NCI-H1694 (cell line): ENCODE measurements at places on chromosomes 2 and 18.
A peak's percentile ranks its signal among the peaks of the same experiment; 100 is the strongest.

- DNase-seq = peak; percentile 25
Observed at GRCh38 chr2:40488101-40488601, 36.3 kb upstream of the SLC8A1 start.

GRCh38 chr2:96697476-96697875 is 42.4 kb downstream of the LMAN2L start:
- DNase-seq = no peak

GRCh38 chr18:30106356-30106755 is 936.2 kb downstream of the DSC3 start:
- DNase-seq = no peak

GRCh38 chr2:174125090-174125489 is 123.2 kb downstream of the OLA1 start:
- no peak for DNase-seq

DNA sequence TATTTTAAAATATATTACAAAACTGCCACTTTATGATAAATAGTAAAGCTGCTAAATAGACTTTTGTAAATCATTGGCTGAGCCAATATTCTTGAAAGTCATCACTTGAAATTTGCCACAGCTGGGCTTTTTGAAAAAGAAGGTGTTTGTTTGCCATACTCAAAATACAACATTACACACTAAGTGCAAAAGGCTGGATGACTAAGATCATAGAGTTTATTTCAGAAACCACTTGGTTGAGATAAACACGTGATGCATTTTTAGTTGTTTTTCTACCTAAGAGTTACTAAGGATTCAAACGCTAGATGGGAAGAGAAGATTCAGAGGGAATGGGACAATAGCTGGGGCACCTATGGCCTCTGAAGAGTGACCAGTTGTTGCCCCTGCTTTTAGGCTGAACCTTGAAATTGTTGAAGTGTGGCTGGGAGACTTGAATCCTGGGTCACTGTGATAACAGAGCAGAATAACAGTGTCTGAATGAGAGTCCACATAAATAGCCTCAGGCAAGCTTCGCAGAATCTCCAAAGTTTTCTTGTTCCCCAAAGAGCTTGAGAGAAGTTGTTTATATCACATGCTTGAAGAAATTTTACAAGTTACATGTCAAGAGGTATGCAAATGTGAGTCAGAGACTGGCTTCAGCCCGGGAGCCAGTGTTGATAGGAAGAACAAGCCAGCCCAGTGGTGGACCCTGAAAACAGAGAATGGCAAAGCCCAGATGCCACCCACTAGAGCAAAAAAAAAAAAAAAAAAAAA is 409.8 kb downstream of the GPD2 start:
- DNase-seq = no peak

GRCh38 chr18:80191264-80191663 is 56.0 kb downstream of the PARD6G start:
- DNase-seq = no peak

- DNase-seq = no peak
Observed at GRCh38 chr2:109239720-109240119, 110.7 kb downstream of the SH3RF3 start.

DNA sequence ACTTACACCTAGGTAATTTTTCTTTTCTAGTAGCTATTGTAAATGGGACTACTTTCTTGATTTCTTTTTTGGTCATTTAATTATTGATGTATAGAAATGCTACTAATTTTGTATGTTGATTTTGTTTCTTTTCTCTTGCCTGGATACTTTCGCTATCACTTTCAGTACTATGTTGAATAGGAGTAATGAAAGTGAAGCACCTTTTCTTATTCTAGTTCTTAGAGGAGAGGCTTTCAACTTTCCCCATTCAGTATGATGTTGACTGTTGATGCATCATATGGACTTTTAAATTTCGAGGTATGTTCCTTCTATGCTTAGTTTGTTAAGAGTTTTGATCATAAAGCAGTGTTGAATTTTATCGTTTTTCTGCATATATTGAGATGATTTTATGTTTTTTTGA is 142.5 kb downstream of the CDH19 start:
- DNase-seq = no peak

DNA sequence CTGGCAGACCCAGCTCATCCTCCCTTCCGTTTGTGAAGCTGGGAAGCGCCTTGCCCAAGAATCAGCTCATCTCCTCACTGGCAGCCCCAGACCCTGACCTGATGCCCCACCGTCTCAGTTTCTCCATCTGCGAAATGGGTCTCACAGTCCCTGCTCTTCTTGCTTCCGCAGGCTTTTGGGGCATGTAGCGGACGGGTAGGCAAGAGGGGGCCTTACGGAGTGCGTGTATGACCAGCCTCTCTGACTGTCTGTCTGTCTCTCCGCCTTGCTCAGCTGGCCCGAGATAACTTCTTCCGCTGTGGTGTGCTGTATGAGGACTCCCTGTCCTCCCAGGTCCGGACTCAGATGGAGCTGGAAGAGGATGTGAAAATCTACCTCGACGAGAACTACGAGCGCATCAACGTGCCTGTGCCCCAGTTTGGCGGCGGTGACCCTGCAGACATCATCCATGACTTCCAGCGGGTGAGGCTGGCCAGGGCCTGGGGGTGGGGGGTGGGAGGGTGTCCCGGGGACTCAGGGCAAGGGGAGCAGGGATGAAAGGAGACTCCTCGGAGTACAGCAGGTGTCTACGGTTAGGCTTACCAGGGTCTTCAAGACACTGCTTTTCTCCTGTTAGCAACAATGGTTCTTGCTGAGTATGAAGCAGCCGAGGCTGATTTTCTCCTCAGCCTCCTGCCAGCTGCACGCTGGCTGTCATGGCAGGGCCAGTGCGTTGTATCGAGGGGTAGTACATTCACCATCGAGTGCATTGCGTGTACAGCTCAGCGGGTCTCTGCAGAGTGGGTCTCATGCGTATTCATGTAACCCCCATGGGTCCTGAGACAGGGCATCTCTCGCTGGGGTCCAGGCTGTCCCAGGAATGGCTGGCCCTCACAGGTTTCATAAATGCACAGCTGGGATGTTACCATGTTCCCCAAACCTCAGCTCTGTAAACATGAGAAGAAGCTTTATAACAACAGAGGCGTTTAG is 10.9 kb downstream of the ITM2C start:
- DNase-seq = no peak

GRCh38 chr2:43758739-43759138 is 15.1 kb upstream of the DYNC2LI1 start:
- DNase-seq = no peak

DNA sequence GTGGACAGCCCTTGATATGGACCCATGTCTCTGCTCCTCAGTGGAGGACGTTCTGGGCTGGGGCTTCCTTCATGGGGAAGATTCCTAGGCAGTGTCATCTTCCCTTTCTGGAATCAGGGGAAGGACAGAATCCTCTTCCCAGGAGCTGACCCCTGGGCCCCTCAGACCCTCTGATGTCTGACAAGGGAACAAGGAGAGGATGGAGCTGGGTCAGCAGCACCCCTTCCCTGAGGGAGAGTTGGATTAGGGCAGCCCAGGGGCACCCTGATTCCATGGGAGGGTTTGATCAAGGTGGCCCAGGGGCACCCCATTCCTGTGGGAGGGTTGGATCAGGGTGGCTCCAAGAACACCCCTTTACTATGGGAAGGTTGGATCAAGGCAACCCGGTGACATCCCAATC is 86.5 kb downstream of the ACKR3 start:
- no peak for DNase-seq

GRCh38 chr2:195620501-195620900 is 36.5 kb upstream of the SLC39A10 start:
- DNase-seq = no peak

GRCh38 chr2:175766880-175767279 is 235.2 kb downstream of the LNPK start:
- DNase-seq = no peak

DNA sequence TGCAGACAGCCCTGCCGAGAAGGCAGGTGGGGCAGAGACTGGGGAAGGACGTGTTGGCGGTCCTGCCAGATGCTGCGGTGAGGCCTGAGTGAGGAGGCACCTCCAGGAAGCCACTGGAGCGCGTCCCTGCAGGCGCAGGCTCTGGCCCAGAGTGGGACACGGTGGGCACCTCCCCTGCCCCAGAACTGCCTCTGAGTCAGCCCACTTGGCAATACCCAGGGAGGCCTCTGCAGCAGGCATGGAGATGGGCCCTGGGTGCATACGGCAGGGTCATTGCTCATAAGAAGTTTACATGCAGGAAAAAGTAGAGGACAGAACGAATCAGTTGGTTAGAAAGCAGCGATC is 195.9 kb downstream of the TFCP2L1 start:
- peak; percentile 85 for DNase-seq

GRCh38 chr2:119004602-119005001 is 62.6 kb downstream of the MARCO start:
- DNase-seq = no peak

GRCh38 chr2:45768208-45768607 is 116.7 kb downstream of the PRKCE start:
- no peak for DNase-seq

DNA sequence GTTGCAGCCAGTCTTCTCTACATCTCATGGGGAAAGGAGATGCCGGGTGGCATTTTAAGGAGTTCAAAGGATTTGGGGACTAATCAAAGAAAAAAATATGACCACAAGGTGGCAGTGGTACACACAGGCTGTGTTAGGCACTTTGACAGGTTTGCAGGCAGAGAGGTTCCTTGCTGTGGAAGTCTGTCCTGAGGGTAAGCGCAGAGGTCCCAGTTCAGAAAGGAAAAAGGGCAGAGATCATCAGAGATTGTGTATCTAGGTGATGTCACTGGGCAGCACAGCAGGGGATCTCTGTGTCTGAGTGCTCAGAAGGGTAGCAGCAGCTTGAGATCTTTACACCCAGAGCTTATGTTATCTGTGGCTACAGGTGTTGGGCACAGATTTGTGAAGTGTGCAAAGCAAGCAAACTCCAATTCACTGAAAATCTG is 231.4 kb downstream of the LRRTM1 start:
- peak; percentile 87 for DNase-seq

- DNase-seq = no peak
Observed at GRCh38 chr18:25283781-25284180, 68.2 kb downstream of the ZNF521 start.

GRCh38 chr2:230230087-230230486 is 4.6 kb downstream of the SP140 start:
- no peak for DNase-seq

DNA sequence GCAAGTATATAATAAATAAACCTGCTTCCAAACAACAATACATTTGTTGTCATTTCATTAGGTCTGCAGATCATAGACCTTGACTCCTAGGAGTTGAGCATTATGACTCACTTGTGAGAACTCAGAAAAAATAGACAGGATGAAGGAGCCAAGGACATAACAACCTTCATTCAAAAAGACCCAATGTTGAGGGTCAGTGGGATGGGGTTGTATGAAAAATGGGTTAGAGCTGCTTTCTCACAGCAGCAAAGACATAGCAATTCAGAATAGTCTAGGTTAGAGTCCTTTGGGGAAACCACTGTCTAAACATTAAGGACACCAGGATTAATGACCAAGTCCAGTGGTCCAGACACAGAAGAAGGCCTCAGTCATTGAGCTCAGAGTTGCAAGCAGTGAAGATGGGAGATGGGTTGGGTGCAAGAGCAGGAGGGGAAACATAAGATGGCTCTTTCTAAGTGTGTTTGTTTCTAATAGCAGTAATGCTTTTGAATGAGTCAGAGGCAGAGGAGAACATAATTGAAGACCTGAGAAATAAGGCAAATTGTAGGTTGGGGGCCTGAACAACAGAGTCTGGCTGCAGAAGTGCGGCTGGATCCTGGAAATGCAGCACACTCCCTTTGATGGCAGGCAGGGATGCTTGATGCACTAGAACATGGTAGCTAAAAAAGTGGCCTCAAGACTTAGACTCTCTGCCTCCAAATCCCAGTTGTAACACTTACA is 3.7 kb upstream of the SERPINB10 start:
- DNase-seq = no peak

DNA sequence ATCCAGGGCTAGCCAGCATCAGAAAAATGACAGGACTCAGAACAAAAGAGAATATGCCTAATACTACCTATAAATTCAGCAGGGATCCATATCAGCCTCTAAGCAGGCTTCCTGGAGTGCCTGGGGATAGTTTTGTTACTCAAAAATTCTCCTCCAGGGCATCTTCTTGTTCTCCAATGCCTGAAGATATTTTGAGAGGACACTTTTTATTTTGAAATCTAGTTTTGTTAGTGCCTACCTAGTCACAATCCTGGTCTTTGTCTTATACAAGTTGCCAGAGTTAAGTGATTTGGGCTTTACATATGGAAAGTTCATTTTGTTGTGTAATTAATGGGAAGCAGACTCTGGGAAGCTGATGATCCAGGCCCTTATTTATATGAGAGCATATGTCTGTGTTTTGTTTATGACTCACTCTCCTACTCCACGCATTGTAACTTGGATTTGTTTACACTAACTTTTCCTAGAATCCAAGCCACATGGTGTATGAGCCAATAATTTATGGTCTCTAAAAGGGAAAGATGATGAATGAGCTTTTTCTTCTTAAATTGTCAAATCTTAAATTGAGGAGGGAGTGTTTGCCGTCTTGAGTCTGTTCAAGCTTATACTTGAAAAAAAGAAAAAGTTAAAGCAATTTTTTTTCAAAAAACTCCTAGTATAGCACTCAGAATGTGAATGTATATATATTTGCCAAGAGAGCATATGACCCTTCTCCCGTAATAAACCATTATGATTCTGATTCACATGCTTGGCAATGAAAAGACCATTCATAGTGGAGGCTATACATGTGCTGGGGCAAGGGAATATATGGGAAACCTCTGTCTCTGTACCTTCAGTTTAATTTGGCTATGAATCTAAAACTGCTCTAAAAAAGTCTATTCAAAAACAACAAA is 370.3 kb downstream of the SETBP1 start:
- DNase-seq = peak; percentile 35

DNA sequence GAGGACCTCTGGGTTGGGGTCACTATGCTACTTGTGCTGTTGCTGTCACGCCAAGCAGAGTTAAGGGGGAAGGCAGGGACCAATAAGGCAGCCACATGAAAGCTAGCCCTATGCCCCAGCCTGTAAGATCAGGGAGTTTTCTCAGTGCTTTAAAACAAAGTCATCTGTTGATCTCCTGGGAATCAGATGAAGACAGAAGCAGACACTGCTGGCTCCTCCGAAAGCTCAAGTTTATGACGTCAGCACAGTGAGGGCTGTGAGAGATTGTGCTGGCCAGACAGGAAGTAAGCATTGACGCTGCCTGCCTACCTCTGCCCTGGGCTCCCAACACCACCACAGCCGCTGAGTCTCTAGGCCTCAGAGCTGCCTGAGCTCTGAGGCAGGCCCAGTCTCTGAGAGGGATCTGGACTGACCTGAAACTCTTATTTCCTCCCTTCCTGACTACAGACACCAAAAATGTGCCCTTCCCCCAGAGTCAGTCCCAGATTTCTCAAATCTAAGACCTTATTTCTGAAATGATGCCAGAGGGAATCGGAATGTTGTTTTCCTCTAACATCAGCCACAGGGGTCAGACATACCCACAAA is 118.1 kb upstream of the EPAS1 start:
- no peak for DNase-seq

GRCh38 chr18:30288662-30289414 is 753.7 kb downstream of the DSC3 start:
- no peak for DNase-seq

DNA sequence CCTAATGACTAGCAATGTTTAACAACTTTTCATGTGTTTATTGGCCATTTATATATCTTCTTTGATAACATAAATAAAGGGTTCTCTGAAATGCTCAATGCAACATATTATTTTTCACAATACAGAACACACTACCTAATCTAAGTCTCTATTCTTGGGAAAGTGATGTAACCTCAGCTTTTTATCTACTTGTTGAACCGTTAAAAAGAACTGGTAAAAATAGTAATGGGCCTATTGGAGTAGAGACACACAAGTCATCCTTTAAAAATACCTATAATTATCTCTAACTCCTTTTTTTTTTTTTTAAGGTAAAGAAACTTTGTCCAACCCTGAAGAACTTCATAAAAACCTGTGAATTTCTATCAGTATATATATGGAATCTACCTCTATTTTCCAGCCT is 1067.7 kb upstream of the CELF4 start:
- no peak for DNase-seq
